Activated T-helper 17 cell treated with anti-CD3 and anti-CD28 coated beads, Interleukin-2, amount 50 U/mL, for 72 hours (primary cell): ENCODE measurements at places on chromosomes 4 and X. TPM values are rescaled to one million over a fixed set of nuclear protein-coding genes. Genes with fewer than 3 reads are reported as not detected.

WNK3 gene
- 0.11 TPM for total RNA-seq

KLHL8 gene
- total RNA-seq: 12.0 TPM

CT45A2 gene
- total RNA-seq: not detected

JADE3 gene
- total RNA-seq: 1.3 TPM

UGT2B11 gene
- total RNA-seq: not detected

SSX1 gene
- total RNA-seq: not detected

PPARGC1A gene
- total RNA-seq: not detected

PPP2R2C gene
- total RNA-seq: not detected

PNPLA4 gene
- total RNA-seq: 7.8 TPM

VCX3B gene
- total RNA-seq: not detected

RRH gene
- 0.78 TPM for total RNA-seq

PCDH10 gene
- total RNA-seq: not detected

ART3 gene
- 0.80 TPM for total RNA-seq

PAGE4 gene
- total RNA-seq: not detected

MAGEB3 gene
- total RNA-seq: not detected

FGF5 gene
- not detected for total RNA-seq

FAM47C gene
- not detected for total RNA-seq

WFS1 gene
- total RNA-seq: 2.6 TPM

SYNPO2 gene
- total RNA-seq: 0.37 TPM

CXCL5 gene
- not detected for total RNA-seq

PNMA3 gene
- total RNA-seq: 1.8 TPM

TRIM2 gene
- total RNA-seq: 1.6 TPM

RAB41 gene
- total RNA-seq: not detected

L1CAM gene
- 2.4 TPM for total RNA-seq
